ENCODE measurements at places on chromosomes 7 and 10.

DNA sequence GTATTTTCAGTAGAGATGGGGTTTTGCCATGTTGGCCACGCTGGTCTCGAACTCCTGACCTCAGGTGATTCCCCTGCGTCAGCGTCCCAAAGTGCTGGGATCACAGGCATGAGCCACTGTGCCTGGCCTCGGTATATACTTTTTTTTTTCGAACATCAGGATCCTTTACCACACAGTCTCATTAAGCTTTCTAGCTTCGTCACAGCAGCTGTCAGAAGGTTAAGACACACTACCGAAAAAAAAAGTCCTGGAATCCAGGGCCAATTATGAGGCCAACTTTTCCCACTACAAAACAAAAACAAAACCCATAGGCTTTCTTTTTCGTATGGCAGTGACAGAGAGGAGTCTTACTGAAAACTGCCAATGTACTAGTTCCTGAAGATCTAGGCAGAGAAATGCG, 30.7 kb downstream of the ZC3HC1 start:
- DNase-seq = no peak

DNA sequence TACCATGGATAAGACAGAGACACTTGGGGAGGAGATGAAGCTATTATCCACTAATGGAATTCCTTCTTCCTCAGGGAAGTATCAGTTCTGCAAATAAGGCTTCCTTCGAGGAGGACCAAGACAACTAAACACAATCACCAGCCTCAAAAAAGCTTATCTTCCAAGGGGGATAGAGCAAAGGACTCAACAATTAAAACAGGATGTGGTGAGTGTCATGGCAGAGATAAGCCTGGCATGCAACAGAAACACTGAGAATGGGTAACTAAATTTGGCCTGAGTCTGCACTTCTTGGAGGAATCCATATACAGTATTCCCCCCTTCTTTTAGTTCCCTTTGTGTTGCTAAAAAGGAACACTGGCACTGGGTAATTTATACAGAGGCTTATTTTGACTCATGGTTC, 1285.2 kb downstream of the GATA3 start:
- no peak for DNase-seq

DNA sequence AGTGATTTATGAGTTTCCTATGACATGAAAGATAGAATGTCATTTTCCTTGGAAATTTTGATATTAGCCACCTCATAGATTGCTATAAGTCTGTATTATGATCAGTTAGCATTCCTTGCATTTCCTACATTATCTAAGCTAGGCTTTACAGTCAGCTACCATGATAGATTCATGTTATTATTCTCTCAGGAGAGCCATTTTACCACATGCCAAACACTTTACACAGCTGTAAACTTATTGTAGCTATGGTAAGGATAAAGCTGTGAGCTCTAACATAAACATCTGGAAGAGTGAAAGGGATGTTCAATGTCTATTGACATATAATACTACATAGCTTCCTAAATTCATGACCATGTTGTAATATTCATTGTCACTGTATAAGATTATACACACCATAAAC, 608.0 kb downstream of the PHTF2 start:
- no peak for DNase-seq

DNA sequence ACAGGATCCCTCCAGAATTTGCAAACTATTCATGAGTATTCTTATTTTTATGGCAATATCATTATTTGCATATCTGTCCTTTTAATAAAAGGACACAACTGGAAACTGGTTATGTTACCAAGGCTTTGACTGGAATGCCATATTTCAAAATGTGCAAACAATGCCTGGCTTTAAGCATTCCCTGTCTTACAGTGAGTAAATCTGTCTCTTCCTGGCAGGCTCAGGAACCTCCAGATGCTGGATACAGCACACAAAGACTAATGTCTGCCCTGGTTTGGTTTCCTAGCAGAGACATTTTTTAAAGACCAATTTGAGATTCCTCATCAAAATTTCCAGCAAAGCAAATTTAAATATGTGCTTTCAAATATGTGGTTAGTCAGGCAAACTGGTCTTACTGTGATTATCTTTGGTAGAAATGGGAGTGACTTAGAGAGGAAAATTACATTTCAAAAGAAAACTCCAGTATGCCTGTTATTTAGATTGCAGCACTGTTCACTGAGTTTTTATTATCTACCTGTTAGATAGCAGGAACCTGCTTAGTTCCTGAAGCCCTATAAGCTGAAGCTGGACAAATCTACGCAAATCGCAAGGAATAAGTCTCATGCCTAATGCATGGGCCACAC, 31.3 kb downstream of the RNF216 start:
- no peak for DNase-seq

- no peak for DNase-seq
Measured at GRCh38 chr7:121544726-121545125, 148.6 kb upstream of the FAM3C start.

- DNase-seq = no peak
Measured at GRCh38 chr10:102744374-102745051, 765 bp downstream of the WBP1L start.

DNA sequence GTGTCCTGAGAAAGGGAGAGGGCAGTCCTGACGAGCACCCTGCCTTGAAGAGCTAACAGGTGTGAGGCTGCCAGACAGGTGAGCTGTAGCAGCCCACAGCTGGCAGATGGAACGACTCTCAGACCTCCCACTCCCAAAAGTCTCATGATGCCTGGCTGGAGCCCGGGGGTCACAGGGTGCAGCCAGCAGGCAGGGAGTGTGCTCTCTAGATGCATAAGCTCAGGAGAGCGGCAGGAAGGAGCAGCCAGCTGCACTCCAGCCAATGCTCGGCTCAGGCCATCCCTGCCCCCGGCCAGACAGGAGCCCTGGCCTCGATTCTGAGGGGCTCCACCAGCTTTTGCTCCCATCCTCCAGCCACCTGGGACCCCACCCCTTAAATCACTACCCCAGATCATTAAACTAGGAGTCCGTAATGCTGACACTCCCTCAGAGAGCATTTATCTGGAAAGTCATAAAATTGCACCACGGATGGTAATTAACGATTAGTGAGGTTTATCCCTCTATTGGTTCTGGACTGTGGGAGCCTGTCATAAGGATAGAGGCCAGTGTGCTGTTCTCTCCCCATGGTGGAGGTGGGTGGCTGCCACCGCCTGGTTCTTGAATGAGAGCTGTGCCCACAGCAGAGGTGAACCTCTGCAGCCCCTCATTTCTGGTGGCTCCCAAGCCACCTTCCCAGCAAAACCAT, 63.5 kb upstream of the ZMIZ1 start:
- DNase-seq = no peak

DNA sequence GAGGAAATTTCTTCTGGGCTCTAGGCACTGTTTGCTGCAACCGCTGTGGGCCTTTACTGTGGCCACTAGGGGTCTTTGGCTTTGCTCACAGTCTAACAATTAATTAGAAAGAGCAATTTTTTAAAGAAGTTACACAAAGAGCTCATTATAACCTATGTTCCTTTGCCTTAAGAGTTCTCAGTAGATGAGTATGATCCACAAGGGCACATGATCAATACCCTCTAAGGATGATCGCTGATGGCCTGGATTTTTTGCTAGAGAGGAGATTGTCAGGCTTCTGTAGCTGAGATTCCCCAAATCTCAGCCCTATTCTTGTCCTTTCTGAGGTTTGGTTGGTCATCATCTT, 80.8 kb upstream of the RHOBTB1 start:
- no peak for DNase-seq

- DNase-seq = no peak
Measured at GRCh38 chr10:80382989-80383388, 25.4 kb upstream of the PRXL2A start.

GRCh38 chr7:76380623-76380966, 21.8 kb upstream of the YWHAG start:
- no peak for DNase-seq

DNA sequence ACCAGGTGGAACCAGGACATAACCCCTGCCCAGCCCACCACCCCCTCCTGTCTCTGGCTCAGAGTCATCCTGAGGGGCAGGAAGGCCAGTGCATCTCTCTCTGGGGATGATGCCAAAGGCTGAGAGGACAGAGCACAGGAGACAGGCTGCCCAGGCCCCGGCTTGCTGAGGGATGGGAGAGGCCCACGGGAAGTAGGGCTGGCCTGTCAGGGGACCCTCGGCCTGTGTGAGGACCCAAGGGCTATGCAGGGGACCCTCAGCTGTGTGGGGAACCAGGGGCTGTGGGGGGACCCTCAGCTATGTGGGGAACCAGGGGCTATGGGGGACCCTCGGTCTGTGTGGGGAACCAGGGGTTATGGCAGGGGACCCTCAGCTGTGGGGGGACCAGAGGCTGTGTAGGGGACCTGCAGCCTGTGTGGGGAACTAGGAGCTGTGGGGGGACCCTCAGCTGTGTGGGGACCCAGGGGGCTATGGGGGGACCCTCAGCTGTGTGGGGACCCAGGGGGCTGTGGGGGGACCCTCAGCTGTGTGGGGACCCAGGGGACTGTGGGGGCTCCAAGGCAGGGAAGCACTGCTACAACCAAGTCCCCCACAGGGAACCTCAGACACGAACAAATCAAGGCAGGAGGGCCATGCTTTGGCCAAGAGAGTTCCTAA, 27.7 kb downstream of the EBF3 start:
- no peak for DNase-seq

- DNase-seq = no peak
Measured at GRCh38 chr7:74018246-74018895, 9.6 kb upstream of the ELN start.

- no peak for DNase-seq
Measured at GRCh38 chr10:123385508-123386080, 231.4 kb downstream of the BUB3 start.

DNA sequence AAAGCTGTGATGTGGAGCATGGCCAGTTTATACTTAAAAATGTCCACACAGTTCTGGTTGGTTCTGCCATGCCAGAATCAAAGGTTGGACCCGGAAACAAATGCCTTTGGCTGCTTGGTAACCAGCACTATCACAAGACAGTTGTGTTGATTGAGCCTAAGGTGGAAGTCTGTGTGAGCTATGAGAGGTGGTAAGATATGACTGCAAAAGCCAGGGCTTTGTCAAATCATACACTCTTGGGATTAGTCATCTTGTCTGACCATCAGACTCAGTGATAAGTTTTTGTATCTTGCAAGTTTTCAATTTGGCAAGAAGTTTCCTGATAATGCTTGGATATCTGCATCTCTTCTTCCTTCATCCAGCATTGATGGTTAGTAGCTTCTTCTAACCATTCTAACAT, 35.5 kb downstream of the GPR141 start:
- DNase-seq = no peak

DNA sequence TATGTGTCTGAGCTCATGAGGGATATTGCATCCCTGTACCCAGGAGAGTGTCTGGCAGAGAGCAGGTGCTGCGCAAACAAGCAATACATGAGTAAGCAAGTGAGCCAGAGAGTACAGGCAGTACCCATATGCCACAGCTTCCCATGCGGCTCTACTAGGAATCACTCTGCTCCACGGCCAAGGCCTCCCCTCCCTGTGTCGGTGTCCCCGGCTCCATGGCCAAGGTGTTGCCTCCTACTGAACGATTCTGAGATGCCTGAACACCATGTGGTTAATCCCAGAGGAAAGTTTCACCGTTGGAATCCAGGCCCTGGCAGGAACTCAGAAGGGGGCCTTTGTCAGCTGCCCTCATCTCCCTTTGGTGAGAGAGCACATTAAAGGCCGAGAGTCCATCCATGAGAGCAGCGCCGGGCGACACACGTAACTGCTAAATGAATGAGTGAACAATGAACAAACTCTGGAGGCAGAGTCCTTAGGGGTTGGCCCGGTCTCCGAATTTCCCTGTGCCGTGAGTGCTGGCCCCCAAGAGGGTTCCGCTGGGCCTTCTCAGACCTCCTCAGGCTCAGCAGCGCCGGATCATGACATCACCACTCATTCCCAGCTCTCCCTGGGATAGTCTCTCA, 136.0 kb upstream of the FAM20C start:
- no peak for DNase-seq

DNA sequence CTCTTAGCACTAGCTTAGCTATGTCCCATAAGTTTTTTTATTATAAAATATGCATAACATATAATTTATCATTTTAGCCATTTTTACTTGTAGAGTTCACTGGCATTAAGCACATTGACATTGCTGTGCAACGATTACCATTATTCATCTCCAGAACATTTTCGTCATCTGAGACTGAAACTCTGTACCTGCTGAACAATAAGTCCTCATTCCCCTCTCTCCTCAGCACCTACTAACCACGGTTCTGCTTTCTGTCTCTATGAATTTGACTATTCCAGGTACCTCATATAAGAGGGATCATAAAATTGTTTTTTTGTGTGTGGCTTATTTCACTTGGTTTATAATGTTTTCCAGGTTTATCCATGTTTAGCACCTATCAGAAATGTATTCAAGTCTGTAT, 64.1 kb downstream of the SHOC2 start:
- DNase-seq = no peak

DNA sequence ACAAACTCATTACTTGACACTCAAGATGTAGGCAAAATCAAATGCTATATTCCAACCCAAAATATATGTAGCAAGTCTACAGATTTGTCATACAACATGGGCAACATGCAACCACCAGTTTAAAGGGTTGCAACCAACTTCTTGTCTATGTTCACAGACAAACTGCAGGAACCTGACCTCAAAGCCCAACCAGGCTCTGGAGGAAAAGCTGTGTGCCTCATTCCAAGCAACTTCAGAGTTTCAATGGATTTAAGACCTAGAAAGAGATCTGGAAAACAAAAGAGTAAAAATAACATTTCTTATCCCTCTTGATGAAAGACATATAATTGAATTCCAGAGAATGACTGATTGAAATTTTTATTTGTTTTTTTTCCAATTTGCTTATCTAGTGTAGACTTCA, 300.5 kb upstream of the ETV1 start:
- no peak for DNase-seq

GRCh38 chr7:128022631-128023532, 8.4 kb downstream of the LRRC4 start:
- DNase-seq = no peak

DNA sequence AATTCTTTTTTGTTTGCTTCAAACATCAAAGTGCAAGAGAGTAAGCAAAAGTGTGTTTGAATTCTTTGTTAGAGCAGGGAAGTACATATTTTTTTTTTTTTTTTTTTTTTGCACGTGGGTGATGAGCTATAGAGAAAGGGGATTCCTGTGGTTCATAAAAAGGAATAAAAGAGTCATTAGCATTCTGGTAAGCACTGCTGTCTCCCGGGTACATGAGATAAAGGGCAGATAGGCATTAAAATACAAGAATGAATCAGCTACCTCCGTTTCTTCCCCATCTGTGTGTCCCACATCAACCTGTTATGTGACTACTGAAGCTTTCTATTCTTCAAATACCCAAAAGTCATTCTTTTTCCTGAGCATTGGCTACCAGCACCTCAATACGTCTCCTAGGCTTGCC, 102.4 kb upstream of the SEMA3D start:
- DNase-seq = no peak

DNA sequence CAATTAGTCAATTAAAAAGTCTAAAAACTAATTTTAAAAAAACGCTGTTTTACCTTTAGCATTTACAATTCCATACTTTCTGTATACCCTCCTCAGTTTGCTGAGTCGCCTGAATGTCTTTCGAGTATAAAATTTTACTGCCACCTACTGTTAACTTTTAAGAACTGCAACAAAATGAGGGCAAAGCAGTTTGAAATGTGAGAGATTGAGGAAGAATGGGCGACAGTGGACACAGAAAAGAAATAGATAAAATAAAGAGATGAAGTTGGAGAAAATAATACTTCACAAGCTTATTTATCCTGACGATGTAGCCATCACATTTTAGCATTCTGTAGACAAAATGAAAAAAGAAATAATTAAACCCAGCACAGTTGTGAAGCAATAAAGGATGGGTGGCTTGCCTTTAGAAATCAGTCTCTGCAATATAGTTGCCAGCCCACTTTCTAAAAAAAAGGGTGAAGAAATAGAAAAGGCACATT, 110.8 kb upstream of the PTN start:
- no peak for DNase-seq

All from stimulated activated CD4-positive, alpha-beta T cell treated with anti-CD3 and anti-CD28 coated beads, Interleukin-1b, Interleukin-23, amount 100 ng/mL, for 1 hour (primary cell).